Pulmonary artery endothelial cell (primary cell): ENCODE measurements at places on chromosomes 6 and 20. TPM values are rescaled to one million over a fixed set of nuclear protein-coding genes. Genes with fewer than 3 reads are reported as not detected.

Gene SAPCD1
- 0.78 and 0.92 TPM in 2 replicates for total RNA-seq

Gene GFRA4
- not detected in 2 replicates for total RNA-seq

Gene PPP1R3G
- total RNA-seq = 0.33 and 0.39 TPM in 2 replicates

Gene FGD2
- not detected in 2 replicates for total RNA-seq

Gene SLC2A10
- 6.5 and 8.1 TPM in 2 replicates for total RNA-seq

Gene CFB
- 3.4 and 4.0 TPM in 2 replicates for total RNA-seq

Gene OR2J3
- total RNA-seq = not detected in 2 replicates

Gene KDM1B
- total RNA-seq = 8.3 and 15.1 TPM in 2 replicates

Gene ULBP2
- 5.8 and 10.8 TPM in 2 replicates for total RNA-seq

Gene PLEKHG1
- 38.9 and 50.0 TPM in 2 replicates for total RNA-seq

Gene MEP1A
- total RNA-seq = not detected in 2 replicates

Gene TREML4
- not detected in 2 replicates for total RNA-seq
